ENCODE measurements at places on chromosomes 1 and 21.

DNA sequence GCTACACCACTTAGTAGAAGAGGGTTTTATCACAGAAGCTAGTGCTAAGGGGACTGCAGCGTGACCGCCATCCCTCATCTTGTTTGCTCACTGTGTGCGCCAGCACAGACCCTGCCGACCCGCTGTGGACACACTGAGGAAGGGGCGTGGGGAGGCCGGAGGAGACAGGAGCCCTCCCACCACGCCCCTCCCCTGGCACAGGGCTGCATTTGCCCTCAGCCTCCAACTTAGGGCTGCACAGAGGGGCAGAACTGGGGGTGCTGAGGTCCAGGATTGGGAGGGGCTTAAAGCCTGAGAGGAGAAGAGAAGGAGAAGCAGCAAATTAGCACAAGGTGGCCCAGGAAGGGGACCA is 37.2 kb downstream of the RRP1 start:
- no peak for DNase-seq

DNA sequence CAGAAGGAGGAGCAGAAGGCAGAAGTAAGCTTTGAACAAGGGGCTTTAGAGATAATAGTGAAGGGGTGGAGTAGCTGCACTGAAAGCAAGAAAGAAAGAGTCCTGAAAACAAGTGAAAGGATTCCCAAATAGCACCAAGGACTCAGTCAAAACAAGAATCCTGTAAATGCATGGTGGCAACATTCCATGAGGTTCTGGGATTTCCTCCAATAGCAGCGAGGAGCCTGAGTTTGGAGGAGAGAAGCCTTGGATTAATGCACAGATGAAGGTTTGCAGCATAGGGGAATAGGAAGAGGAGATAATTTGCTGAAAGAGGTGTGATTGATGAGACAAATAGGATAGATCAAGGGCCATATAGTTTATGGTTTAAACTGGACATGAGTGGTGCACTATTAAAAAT is 10.9 kb downstream of the KRTAP22-2 start:
- DNase-seq = no peak

DNA sequence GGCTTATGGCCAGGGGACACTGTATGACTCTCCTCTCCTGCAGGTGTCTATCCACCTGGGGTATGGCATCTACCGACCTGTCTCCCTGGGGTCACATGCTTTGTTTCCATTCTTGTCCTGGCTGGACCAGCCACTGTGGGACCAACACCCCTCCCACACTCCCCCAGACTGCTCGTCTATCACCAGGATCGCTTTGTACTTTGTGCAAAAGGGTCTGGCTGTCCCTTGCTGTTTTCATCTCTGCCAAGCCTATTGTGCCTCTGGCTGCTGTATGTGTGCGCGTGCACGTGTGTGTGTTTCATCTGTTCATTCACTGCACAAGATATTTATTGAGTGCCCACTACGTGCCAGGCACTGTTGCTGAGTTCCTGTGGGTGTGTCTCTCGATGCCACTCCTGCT is 25.5 kb downstream of the ETNK2 start:
- no peak for DNase-seq

DNA sequence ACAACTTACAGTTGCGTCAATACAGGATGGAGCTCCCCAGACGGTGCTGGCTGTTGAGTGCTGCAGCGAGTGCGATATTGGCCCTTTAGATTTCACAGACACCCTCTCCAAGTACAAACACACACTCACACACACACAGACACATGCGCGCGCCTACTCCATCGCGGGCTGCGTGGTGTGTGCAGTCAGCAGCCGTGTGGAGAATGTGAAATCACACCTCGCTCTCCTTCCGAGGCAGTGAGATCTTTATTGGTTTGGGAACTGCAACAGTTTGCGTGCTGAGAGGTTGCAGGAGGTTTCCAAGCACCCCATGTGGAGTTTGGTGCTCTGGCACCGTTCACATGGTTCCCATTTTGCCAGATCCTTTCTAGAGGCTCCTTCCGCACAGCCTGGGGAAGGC is 372.2 kb downstream of the RRAGC start:
- no peak for DNase-seq

DNA sequence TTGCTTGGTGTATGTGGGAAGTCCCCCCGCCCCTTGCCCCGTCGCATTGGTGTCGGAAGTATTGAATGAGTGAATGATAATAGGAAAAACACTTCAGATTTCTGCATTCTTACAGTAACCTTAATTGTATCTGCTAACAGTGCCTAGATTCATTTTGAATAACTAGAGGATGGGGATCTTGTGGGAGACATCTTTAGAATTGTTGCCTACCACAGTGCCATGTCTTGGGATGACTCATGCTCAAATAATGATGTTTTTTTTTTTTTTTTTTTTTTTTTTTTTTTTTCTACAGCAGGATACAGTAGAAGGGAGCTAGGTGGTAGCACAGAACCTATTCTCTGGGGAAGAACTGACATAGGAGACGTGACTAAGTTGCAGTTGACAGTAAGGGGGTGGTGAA is 237.9 kb downstream of the USP25 start:
- DNase-seq = no peak

- DNase-seq = no peak
Measured at GRCh38 chr1:59926381-59927123, at the start of gene CYP2J2. CYP2J2 (minus strand) TSS chr1:59926773; CDS start chr1:59926746, 27 bp downstream.

DNA sequence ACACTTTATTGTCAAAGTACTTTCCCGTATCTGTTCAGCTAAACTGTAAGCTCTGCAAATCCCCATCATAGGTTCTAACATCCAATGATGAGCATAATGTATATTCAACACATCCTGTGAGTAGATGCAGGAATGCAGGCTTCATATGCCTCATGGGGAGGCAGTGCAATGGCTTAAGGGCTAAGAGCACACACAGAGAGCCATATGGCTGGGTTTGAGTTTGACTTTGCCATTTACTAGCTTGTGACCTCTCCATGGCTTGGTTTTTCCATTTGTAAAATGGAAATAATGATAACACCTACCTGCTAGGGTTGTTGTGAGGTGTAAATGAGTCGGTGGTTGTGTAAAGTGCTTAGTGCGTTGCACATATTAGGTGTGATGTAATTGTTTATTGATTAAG is 13.4 kb downstream of the RCSD1 start:
- no peak for DNase-seq

GRCh38 chr1:205182930-205183329 is 28.6 kb downstream of the DSTYK start:
- no peak for DNase-seq

DNA sequence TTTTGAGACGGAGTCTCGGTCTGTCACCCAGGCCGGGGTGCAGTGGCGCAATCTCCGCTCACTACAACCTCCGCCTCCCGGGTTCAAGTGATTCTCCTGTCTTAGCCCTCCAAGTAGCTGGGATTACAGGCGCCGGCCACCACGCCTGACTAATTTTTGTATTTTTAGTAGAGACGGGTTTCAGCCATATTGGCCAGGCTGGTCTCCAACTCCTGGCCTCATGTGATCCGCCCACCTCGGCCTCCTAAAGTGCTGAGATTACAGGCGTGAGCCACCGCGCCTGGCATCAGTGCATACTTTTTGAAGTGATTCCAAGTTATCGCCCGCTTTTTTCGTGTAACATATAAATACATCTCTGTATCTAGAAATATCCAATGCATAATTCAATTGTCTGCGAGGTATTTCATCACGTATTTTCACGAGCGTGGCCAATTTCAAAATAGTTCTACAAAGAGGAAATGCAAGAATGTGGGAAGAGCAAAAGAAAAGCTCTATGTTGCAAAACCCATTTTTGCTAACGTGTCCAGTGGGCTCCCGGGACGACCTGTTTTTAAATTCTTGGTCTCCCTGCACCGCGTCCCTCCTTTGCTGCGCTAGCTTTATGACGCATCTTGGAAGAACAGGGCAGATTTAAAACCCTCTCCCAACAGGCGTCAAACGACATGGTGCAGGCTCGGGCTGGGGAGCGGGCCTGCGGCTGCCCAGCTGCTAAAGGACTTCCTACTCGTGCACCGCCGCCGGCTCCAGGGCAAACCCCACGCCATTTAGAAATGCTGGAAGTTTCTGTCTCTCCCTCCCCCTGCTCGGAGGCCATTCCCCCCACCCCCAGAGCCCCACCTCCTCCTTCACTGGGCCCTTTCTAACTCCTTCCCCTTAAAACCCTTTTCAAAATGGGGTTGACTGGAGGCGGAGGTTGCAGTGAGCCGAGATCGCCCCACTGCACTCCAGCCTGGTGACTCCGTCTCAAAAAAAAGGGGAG is 923 bp upstream of the IFNGR2 start:
- no peak for DNase-seq

DNA sequence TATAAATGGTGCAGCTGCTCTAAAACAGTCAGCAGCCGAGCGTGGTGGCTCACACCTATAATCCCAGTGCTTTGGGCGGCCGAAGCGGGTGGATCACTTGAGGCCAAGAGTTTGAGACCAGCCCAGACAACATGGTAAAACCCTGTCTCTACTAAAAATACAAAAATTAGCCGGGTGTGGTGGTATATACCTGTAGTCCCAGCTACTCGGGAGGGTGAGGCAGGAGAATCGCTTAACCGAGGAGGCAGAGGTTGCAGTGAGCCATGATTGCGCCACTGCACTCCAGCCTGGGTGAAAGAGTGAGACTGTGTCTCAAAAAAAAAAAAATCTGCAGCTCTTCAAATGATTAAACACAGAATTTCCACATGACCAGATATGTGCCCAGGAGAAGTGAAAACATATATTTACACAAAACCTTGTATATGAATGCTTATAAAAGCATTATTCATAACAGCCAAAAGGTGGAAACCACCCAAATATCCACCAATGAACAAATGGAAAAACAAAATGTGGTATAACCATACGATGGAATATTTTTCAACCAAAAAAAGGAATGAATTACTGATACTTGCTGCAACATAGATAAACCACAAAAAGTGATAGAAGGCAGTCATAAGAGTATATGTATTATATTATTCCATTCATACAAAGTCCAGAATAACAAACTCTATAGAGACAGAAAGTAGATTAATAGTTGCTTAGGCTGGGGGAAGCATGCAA is 14.1 kb downstream of the EPS15 start:
- DNase-seq = no peak

- DNase-seq = no peak
Measured at GRCh38 chr21:15894596-15894995, 164.8 kb downstream of the USP25 start.

GRCh38 chr1:210397252-210397651 is 68.5 kb downstream of the HHAT start:
- no peak for DNase-seq

DNA sequence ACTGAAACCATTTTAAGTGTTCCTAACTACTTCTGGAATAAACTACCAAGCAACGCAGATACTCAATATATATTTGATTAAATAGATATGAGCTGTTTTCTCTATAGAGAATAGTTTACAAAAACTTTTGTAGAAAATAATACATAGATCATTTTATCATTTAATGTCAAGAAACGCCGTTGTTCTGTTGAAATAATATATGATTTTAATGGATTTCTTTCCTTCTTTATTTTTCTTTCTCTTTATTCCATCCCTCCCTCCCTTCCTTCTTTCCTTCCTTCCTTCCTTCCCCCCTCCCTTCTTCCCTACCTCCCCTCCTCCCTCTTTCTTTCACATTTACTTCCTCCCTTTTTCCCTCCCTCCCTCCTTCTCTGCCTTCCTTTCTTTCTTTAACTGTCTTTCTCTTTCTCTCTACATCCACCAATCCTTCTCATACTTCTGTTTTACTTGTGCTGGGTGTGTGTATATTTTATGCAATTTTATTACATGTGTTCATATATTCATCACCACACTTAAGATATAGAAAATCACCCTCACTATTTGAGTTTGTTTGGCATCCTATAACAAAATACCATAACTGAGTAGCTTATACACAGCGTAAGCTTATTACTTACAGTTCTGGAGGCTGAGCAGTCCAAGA is 230.9 kb upstream of the BRINP3 start:
- DNase-seq = no peak

DNA sequence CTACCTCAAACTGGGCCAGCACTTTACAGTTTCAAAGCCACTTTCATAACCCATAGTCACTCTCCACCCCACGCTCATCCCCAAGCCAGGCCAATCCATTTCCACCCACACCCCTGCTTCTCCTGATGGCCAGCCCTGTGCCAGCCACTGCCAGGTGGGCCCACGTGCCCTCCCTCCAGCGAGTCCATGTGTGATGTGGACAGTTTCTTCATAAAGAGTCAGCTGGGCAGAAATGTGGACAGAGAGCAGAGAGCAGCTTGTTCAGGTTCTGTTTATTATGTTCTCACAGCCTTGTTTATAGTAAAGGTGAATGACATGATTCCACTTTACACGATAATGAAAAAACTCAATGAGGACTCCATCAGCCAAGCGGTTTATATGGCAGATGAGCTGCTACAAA is 37.4 kb upstream of the RGS16 start:
- DNase-seq = no peak

DNA sequence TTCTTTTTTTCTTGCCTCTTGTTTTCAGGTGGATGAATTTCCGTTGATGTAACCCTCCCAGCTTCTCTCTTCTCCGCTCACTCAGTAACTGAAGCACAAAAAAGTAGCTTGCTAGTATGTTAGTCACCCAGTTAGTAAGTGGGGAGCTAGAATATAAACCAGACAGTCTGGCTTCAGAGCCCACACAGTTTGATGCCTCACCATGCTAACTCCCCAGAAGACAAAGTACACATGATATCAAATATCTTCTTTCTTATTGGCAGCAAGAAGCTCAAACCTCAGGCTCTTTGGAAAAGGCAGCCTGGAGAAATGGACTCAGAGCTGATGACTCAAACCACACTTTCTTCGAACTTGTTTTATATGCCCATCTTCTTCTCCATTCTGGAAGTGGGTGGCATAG is 187.5 kb upstream of the PLXNA2 start:
- DNase-seq = no peak

GRCh38 chr1:3020263-3020909 is 881 bp upstream of the ACTRT2 start:
- no peak for DNase-seq

- DNase-seq = no peak
Measured at GRCh38 chr1:115356356-115356755, 18.3 kb upstream of the NGF start.

Measured in NCI-H1436 treated with DMSO at 0.1 percent for 48 hours (cell line).